ENCODE measurements at places on chromosomes 2 and 18. TPM values are rescaled to one million over a fixed set of nuclear protein-coding genes. Genes with fewer than 3 reads are reported as not detected.

PMAIP1 gene
- 82.6 TPM for total RNA-seq

ABCG8 gene
- total RNA-seq, result not detected

POU3F3 gene
- 34.0 TPM for total RNA-seq

SLC38A11 gene
- total RNA-seq, result not detected

CHRNA1 gene
- not detected for total RNA-seq

IL18R1 gene
- total RNA-seq, result 0.12 TPM

STARD6 gene
- 1.9 TPM for total RNA-seq
